ENCODE measurements at places on chromosomes 13 and 19.

DNA sequence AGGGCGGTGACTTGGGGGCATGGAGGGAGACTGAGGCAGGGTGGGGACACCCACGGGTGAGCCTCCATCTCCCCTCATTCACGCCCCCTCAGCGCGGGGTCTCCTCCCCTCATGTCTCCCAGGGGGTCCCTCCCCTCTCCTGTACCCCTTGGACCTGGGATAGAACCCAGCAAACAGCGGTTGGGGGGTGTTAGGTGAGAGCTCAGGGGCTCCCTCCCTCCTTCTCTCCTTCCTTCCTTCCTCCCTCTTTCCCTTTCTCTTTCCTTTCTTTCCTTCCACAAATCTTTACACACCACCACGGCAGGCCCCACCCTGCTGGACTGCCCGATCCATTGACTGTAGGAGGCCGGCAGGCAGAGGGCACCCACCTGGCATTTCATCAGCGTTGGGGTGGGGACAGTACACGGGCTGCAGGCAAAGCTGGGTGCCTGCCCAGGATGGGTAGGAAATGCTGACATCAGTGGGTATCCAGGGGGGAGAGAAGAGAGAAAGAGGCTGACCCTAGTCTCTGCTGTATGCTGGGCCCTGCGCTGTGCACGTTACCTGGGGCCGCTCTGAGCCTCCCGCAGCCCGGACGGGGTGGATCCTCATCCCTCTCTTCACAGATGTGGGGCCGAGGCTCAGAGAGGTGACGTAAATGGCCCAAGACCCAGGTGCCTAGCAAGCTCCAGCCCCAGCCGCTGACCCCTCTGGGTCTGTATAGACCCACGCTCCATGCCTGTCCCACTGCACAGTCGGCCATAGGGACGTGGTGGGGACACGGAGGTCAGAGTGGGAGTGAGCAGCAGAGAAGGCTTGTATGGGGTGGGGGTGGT lies 3.5 kb downstream of the SSC5D start:
- no peak for DNase-seq

- DNase-seq, result no peak
Observed at GRCh38 chr13:48567515-48568369, 34.9 kb upstream of the RCBTB2 start.

DNA sequence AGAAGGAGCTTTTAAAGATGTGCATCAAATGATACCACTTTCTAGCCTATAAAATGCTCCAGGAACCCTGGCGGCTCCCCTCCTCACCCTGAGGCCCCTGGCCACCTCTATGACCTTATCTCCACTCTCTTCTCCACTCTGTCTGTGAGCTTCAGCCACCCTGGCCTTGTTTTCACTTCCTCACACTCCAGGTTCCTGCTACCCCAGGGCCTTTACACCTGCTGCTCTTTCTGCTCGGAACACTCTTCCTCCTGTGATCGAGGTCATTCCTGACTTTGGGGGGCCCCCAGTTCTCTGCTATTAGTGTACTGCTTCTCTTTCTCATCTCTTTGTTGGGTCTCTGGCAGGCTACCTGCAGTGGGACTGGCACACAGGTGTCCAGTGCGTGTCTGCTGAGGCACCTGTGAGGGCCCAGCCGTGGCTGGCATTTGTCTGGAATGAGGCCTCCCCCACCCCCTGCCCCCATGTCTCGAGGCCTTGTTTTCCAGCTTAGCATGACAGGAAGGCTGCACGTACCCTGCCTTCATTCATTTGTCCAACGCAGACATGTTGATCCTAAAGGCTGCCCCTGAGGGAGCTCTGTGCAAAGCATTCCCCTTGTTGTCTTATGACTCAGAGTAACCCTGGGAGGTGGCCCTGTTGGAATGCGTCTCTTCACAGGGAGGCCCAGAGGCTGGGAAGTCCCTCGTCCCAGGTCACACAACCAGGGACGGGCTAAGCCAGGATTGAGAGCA lies 2.3 kb downstream of the DDA1 start:
- DNase-seq, result no peak

- no peak for DNase-seq
Observed at GRCh38 chr13:67278235-67278634, 48.1 kb upstream of the PCDH9 start.

- DNase-seq, result no peak
Observed at GRCh38 chr19:2846180-2846894, 5.1 kb downstream of the ZNF555 start.

DNA sequence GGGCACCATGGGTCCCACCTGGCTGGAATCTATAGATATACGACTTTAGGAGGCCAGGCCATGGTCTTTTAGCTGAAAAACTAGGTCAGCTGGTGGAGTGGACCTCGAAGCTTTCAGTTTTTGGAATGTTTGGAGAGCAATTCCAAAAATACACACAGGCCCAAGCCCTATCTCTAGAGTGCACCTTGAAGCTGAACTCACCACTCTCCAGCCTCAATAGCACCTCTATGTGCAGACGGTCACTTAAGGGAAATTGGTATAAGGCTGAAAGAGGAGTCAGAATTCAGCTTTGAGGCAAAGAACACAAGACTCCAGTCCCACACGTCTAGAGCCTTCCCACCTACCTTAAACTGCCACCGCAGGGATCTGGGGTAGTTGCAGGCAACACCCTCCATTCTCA lies 56.4 kb upstream of the KATNAL1 start:
- no peak for DNase-seq

DNA sequence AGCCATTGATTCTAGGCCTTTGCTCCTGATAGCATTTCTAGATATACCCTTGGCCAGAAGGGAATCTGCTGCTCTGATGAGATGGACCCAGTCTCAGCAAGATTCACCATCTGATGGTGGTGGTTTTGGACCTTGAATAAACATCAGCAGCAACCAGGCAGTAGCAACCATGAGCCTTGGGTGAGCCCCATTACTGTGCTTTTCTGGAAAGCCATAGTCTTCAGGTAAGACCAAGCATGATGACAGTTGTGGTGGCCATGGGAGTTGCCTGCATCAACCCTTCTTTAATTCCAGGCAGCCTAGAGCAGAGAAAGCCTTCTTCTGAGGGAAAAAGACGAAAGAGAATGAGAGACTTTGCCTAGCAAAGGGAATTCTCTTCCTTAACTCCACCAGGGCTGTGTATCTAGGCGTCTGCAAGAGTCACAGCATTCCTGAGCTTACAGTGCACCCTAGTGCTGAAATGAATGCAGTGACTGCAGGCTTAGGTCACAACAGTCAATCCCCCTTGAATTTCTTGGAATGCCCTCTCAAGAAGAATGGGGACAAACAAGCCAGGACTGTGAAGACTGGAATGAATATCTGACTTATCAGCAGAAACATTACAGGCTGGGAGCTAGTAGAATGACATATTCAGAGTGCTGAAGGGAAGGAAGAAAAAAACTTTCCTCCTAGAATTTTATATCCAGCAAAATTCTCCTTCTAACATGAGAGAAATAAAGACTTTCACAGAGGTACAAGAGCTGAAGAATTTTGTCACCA lies 942.4 kb upstream of the PCDH20 start:
- DNase-seq, result no peak

GRCh38 chr13:37274569-37275497 lies 169.4 kb upstream of the CSNK1A1L start:
- DNase-seq, result no peak

- no peak for DNase-seq
Observed at GRCh38 chr13:111493468-111493867, 173.0 kb downstream of the TEX29 start.

DNA sequence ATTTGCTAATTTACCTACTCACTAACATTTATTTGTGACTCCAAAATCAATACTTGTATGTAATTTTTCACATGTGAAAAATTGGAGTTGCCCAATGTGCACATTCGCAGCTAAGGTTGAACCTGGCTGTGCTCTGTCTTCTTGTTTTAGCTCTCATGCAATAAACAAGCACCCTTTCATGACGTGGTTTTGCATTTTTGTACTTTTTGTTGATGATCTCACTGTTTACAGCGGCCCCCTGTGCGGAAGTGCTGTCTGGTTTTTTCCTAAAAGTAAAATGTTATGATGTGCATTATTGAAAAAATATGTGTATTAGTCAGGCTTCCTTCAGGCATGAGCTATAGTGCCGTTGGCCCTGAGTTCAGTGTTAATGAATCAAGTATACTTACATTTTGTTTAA lies 18.1 kb downstream of the DGKH start:
- no peak for DNase-seq

- no peak for DNase-seq
Observed at GRCh38 chr13:111969551-111970135, 97.3 kb upstream of the SOX1 start.

GRCh38 chr19:7852851-7853769 lies 21.1 kb downstream of the PRR36 start:
- no peak for DNase-seq

DNA sequence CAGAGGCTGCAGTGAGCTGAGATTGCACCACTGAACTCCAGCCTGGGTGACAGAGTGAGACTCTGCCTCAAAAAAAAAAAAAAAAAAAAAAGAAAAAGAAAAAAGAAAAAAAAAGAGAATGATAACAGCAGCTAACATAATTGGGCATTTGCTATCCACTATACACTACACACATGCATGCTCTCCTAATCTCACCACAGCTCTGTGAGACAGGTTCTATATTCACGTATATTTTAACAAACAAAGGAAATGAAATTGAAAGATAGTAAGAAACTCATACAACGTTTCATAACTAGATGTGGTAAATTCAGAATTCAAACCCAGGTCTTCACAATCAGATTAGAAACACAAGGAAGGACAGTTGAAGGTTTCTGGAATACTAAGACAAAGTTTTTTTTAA lies 265.7 kb downstream of the DIAPH3 start:
- DNase-seq, result no peak
